Stimulated activated CD8-positive, alpha-beta memory T cell treated with anti-CD3 and anti-CD28 coated beads, Interleukin-4, amount 100 ng/mL, for 1 hour (primary cell): ENCODE measurements at places on chromosomes 2 and 18.

- DNase-seq, result no peak
Observed at GRCh38 chr2:199973703-199974102, 18.3 kb downstream of the MAIP1 start.

- no peak for DNase-seq
Observed at GRCh38 chr2:44642123-44642857, 280.5 kb downstream of the CAMKMT start.

GRCh38 chr2:170208967-170209366 lies 31.0 kb downstream of the MYO3B start:
- no peak for DNase-seq

DNA sequence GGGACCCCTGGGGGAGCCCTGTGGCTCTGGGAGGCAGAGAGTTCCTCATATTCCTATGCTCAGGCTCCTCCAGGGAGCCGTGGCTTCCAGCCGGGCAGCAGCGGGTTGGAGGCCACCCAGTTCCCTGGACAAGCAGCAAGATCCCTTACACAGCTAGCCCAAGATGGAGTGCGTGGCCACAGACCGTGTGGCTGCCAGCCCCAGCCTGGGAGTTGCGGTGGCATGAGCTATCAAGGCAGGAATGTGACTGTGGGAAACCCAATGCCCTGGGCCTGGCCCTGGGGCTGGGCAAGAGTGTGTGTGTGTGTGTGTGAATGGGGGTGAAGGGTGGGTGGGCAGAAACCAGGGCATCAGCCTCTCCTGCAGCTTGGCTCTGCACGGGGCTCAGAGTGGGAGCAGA lies 130.5 kb downstream of the DYSF start:
- no peak for DNase-seq

GRCh38 chr18:5693699-5694294 lies 150.0 kb upstream of the EPB41L3 start:
- no peak for DNase-seq

- no peak for DNase-seq
Observed at GRCh38 chr2:232325324-232326273, 53.0 kb upstream of the ALPP start.

GRCh38 chr2:46369783-46370182 lies 72.6 kb downstream of the EPAS1 start:
- DNase-seq, result no peak

- DNase-seq, result no peak
Observed at GRCh38 chr18:79597831-79598632, 81.6 kb upstream of the CTDP1 start.

DNA sequence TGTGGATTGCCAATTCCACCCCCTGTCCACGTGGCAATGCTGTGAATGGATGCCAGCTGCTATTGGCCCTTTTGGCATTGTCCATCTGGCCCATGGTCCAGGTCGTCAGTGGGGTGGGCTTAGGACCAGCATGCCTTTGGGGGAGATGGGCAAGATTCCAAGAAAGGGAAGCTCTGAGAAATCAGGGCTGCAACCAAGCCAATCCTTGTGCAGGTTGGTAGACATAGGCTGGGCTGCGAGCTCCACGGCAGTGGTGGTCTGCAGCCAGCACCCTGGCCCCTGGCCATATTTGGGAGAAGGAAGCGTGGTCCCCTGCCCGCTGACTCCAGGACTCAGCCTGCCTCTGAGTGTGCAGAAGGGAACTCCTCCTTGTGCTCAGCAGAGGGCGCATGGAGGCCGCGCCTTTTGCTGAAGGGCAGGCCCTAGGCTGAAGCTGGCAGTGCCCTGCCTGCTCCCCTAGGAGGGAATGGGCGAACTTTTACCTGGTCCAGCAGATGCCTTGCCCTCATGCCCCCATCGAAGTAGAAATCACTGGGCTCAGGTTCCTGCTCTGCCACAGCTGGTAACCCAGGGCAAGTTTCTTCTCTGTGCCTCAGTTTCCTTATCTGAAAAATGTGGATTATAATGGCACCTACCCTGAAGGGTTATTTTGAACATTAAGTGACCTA lies 5.4 kb downstream of the SPR start:
- DNase-seq, result peak; percentile 27

DNA sequence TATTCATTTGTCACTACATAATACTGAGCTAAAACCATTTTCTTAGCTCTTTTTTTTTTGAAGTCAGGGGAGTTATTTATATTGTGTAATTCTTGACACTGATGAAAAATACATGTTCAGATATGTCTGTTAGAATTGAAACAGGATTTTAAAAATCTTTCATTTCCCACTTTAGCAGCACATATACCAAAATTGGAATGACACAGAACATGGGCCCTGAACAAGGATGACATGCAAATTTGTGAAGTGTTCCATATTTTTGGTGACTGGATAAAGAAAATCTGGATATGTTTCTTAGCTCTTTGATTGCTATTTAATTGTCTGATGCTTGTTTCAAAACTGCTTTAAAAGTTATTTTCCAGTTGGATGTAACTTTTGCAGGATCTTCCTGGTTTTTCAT lies 1963.9 kb upstream of the LRRTM1 start:
- DNase-seq, result no peak

DNA sequence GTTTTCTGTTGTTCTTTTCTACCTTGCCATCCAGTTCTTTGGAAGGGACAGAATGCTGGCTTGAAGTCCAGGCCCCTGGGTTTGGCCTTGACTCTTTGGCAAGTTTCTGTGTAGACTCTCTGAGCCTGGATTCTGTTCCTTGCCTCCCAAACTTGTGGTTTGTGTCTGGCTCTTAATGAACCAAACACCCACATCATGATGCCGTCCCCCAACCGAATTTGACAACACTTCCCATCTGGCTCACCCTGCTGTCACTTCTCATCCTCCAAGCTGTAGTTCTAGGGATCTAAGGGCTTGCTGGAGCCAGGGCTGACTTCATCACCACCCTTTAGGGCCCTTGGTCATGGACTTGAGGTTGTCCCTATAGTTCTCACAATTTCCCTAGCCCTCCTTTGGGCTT lies 68.9 kb upstream of the CELF4 start:
- no peak for DNase-seq

DNA sequence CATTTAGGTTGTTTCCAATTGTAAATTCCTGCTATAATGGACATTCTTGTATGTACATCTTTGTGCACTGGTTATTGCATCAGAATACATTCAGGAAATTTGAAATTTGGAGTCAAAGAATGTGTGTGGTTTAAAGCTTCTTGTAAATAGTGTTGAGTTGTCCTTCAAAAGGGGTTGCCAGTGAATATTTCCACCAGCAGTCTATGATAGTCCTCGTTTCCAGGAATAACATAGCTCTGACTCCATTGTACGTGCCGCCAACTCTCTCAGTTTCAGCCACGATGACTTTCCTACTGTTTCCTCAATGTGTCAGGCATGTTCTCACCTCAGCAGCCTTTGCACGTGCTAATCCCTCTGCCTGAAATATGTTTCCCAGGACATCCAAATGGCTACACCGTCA lies 10.9 kb upstream of the HS6ST1 start:
- no peak for DNase-seq

DNA sequence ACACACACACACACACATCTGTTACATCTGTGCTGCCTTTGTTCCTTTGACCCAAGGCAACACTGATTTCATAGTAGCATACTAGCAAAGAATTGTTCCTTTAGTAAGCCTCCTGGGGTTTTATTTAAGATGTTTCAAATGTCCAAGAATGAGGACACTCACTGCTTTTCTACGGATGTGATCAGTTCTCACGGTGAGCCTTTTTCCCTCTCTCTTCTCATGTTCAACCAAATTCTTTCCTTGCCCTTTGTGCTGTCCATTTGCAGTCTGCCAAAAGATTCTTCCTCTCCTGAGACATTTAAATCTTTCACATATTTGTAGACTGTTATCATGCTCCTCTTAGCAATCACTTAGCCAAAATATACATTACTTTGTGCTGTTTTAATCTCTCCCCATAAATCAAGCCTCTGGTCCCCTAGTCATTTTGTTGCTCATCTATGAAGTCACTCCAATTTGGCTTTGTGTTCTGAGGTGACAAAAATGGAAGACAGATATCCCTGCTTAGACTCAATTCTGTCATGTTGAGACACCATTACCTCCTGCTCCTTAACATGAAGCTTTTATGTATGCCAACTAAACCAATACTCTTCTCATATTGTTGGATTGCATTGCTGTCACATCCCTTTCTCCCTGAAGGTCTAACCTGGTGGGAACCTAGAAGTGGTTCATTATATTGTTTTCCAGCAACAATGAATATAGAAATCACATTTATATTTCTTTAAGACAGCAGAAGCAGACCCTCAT lies 1605.3 kb upstream of the ACVR2A start:
- no peak for DNase-seq

DNA sequence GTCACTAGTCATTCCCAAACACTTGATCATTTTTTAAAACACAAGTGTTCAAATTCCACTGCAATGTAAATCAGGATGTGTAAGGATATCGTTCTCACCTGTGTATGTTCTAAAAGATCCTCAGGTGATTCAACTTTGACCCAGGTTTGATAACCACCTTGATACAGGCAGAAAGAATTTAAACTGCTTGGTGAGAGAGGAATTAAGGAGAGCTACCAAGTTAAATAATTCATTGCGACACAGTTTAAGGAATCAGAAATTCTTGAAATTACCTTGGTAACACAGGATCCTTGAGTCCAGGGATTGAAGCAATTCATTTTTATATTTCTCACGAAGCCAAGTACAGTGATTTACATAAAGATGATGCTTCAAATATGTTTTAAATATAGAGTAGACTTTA lies 80.7 kb upstream of the EHBP1 start:
- no peak for DNase-seq

DNA sequence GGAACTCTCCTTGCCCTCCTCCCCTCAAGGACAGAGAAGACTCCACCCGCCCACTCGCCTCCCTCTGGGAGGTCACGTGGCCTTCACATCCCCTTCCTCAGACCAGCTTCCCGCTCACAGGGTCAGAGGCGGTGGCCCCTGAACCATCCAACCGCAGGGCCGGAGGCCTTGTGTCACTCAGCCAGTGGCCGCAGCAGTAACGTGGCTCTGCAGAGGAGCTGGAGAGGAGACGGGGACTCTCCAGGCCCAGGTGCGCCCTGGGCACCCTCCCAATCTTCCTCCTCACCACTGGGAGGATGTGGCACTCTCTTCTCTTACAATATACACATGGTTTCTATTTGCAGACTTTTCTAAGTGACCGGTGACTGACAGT lies 161.7 kb downstream of the TWIST2 start:
- no peak for DNase-seq

DNA sequence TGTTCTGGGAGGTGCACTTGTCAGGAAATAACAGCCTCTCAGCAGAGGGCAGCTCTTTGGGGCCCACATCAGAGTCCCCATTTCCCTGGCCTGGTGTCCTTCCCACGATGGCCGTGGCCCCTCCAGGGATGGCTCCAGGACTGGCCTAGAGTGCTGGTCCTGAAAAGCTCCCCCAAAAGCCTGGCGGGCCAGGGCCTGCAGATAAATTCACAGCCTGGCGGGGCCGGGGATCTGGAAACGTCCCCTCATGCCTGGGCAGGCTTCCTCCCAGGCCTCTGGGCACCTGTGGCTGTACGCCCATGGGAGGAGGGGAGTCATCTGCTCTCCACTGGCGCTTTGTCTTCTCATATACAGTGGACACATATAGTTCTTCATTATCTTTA lies 52.6 kb upstream of the HS6ST1 start:
- DNase-seq, result no peak

DNA sequence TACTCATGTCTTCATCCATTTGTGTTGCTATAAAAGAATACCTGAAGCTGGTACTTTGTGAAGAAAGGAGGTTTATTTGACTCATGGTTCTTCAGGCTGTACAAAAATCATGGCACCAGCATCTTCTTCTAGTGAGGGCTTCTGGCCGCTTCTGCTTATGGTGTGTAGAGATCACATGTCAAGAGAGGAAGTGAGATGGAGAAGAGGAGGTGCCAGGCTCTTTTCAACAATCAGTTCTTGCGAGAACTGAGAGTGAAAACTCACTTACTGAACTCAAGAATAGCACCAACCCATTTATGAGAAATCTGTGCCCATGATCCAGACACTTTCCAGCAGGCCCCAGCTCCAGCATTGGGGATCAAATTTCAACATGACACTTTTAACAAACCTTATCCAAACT lies 30.0 kb upstream of the BARD1 start:
- DNase-seq, result no peak

DNA sequence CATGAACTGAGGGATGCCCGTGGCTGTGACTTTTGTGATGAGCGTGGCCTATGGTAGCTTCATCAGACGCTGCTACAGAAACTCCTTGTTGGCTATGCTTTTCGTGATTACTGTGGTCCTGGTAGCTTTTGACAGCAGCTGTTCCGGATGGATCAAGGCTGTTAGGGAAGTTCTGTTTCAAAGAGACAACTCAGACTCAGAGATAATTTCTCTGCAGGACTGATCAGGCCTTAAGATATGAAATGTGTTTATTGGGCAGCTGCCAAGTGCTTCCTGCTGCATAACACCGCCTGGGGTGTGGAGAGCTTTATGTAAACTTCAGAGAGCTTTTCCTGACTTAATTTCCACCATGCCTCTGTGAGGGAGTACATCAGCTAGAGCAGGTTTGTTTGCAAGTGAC lies 243.8 kb downstream of the TSN start:
- DNase-seq, result no peak

DNA sequence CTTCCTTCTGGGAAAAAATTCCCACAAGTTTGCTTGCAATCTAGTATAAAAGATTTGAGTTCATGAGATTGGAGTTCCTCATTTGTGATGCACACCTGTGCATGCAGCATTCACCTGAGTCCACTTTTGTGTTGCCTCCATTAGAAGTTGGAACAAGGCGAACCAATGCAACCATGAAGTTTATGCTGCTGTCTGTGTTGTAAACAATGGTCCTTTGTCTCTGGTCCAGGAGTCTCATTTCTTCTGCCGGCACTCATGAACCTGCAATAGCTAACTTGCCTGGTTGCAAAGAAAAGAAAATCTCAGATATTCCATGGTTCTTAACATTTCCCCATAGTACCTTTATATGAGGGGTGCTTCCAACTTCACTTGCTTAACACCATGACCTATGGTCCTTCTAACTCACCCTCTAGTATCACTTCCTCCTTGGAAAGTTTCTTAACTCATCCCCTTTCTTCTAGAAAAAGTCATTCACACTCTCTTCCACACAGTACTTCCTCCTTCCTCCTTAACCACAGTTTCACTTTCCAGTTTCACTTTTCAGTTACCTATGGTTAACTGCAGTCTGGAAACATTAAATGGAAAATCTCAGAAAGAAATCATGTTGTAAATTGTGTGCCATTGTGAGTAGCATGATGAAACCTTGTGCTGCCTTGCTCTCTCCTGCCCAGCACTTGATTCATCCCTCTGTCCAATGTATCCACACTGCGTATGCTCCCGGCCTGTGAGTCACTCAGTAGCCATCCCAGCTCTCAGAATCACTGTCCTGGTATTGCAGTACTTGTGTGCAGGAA lies 128.8 kb upstream of the TRIB2 start:
- no peak for DNase-seq

- no peak for DNase-seq
Observed at GRCh38 chr2:190069936-190070696, 7.6 kb upstream of the MSTN start.

DNA sequence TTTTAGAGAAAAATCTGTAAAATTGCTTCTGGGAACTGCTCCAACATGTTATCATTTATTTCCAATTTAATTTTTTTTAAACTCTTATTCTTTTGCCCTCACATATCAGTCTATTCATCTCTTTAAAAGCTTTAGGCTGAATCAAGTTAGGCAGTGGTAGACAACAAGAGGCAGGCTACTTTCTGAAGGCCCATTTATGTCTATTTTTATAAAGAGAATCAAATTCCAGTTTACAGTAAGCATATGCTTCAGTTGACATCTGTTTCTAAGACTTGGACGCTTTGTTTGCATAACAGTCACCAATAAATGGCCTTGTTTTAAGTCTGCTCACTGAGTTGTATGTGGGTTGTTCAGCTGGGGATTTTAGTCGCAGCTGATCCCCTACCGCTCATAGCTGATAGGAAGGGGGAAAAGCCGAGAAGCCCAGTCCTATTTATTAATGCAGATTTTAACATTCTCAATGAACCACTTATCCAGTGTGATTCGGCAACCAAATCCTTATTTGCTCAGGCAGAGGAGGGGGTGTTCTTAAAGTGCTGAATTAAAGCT lies 260.4 kb upstream of the SIX3 start:
- no peak for DNase-seq
